ENCODE measurements at places on chromosomes 7 and 10.

- no peak for DNase-seq
Observed at GRCh38 chr7:124246262-124246863, 213.5 kb upstream of the TMEM229A start.

GRCh38 chr7:155383756-155384491, 74.0 kb upstream of the EN2 start:
- DNase-seq: no peak

DNA sequence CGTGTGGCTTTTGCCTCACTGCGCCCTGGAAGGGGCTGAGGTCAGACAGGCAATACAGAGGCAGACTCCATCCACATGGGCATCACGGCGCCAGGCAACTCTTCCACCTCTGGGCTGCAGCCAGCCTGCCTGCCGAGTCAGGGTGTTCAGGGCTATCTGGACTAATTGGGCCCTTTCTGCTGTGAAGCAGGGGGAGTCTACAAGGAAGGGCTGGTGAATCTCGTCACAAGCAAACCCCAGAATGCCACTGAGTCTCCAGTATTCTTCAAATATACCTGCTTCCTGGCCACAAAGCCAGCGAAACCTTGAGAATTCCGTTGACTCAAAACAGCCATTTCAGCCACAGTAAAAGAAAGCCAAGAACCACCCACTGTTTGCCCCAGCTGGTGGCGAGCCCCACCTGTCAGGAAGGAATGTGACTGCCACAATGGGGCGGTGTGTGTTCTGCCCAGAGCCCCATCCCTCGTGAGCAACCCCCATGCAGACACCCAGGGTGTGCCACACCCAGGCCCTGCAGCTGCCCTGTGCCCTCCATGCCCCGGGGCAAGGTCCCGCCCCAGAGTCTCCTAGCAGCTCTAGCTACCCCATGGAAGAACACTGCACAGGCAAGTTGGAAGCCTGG, 117.3 kb downstream of the FAM53B start:
- DNase-seq: no peak

DNA sequence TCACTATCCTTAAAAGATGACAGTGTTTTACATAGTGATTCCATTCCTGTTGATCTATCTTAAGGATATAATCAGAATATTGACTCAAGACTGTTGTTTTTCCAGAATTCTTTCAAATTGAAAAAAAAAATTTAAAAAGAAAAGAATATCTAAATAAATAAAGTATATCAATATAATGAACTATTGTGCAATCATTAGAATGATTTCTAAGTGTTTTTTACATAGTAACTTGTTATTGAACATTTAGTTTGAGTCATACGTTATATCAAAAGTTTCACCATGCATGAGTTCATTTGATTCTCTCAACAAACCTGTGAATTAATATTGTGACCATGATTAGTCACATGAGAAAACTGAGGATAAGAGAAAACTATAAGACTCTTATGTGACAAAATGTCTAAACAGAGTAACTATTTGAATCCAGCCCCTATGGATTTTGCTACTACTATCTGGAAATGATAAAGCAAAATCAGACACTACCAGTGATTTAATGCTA, 46.1 kb downstream of the KLF6 start:
- no peak for DNase-seq

DNA sequence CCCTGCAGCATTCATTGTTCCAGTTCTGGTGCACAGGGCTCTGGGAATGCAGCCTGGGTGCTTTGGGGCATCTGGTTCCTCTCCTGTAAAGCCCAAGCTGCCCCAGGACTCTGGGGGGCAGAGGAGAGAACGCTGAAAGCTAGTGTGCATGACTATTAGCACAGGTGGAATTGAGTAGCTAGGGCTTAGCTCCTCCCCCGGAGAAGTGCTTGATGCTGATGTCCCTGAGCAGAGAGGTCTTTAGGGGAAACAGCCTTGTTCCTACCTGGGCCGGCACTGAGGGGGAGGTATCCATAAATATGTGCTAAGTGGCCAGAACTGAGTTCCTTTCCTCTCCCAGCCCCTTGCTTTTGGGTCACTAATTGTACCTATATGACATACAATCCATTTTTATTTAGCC, 3.9 kb downstream of the ADCY1 start:
- no peak for DNase-seq

GRCh38 chr10:5618042-5618441, 48.4 kb downstream of the ASB13 start:
- no peak for DNase-seq

DNA sequence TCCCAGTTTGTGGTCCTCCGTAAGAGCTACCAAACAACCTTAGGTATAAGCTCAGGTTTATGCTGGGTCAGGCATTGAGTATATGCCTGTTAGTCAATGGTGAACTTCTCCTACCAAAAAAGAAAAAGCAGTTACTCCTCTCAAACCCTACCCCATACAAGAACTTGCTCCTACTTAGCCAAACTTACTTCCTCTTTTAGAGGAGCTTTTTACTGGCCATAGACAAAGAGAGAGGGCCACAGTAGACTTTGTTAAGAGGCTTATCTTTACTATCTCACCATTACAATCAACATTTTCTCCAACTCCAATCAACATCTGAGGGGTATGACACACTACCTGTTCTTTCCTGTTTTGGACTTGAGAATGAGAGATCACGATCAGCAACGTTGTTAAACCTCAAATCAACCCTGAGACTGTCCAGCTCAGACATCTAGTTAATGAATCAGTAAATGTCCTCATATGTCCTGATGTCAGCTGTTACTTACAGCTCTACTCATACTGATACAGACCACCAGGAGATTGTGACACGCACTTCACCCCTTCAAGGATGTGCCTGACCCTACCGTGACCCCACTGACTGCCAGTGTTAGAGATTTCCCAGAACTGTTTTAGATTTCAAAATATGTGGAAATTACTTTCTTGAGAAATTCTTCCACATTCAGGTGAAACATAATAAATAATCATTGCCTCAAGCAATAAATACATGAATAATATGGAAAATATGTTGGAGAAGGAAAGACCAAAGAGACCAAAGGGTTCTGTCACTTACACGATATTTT, 18.4 kb upstream of the CCDC71L start:
- DNase-seq: no peak

DNA sequence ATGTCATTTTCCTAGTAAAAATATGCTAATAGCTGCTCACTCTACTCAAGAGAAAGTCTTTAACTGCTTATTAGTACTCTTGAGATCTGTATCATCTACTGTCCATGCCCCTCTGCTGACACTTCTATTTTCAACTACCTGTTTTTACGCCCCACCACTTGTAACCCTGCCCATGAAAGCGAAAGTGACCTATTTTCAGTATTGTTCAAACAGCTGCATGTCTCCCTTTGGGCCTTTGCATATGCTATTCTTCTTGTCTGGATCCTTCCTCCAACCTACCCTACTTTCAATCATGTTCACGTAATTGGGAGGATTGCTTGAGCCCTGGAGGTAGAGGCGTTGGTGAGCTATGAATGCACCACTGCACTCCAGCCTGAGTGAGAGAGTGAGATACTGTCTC, 1481.3 kb downstream of the GATA3 start:
- DNase-seq: no peak

GRCh38 chr7:47885309-47885986, 62.8 kb downstream of the PKD1L1 start:
- DNase-seq: no peak

DNA sequence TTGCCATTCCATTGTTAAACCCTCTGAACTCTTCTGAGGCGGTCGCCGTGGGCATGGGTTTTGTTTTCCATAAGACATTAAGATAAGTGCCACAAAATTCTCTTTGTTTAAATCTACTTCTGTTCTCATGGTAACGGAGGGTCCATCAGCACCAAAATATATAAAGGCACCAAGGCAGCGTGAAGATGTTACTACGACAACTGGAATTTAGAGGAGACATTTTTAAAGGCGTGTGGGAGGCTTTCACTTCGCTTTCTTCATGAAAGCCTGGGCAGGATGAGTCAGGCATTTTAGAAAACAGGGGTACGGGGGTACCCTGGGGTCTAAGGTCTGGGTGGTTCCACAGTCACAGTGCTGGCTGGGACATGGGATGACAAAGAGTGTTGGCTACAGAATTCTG, 34.0 kb downstream of the SMKR1 start:
- DNase-seq: no peak

DNA sequence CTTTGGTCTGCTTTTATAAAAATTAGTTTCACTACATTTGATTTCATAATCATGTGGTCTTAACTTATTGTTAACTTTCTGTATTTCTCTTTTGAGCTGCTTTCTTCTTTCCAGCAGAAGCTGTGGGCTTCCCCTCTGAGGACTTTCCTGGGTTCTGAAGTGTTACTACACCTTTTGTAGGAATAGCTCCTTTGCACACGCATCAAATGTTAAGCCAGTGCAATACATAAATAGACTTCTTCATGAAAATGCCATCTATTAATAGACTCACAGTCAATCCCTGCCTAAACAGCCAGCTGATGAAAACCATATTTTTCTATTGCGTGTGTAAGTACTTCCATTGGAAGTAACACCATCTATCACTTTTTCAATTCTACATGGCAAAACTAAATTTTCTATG, 1.5 kb downstream of the ABCB4 start:
- DNase-seq: no peak

DNA sequence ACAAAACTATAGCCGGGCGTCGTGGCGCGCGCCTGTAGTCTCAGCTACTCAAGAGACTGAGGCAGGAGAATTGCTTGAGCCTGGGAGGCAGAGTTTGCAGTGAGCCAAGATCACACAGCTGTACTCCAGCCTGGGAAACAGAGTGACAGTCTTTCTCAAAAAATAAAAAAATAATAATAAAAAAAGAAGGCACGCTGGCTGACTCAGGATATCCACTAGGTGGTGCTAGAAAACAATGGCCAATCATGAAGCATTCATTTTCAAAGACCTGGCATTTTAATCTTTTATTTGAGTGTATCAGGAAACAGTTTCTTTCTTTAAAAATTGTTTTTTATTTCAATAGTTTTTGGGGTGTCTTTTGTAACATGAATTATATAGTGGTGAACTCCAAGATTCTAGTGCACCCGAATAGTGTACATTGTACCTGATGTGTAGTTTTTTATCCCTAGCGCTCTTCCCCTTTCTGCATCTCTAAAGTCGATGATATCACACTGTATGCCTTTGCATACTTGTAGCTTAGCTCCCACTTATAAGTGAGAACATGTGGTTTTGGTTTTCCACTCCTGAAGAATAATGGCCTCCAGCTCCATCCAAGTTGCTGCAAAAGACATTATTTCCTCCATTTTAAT, 88.6 kb downstream of the LYZL1 start:
- DNase-seq: no peak

DNA sequence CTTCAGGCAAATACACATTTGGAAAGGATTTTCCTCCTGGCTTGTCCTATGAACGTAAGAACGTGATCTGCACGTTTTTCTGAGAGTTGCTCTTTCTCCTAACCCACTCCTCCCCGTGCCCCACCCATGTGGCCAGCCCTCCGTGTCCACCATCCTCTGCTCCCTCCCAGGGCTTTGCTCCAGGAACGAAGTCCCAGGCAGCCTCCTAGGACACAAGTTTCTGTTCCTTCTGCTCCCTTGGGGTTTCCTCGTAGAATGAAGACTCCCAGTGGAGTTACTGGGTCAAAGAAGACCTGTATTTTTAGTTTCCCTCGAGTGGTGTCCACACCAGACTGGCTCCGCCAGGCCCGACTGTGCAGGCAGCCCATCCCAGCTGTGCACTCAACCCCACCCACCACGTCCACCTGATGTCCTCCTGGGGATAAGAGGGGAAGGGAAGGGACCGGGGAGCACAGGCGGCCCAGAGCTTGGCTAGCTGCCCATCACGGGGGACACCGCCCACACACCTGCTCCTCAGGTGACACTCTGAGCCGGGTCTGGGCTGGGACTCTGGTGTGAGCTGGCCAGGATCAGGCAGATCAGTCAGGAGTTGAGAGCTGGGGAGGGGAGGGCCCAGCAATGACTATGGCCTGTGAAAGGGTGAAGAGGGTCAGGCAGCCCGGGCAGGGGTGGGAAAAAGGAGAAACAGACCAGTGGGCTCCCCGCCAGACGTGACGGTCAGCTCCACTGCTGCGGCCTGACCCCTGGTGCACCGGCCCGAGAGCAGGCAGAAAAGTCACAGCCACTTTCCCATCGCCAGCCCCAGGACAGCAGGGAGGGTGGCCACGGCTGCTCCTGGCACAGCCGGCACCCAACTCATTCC, 54.3 kb upstream of the PPP2R2D start:
- DNase-seq: no peak

DNA sequence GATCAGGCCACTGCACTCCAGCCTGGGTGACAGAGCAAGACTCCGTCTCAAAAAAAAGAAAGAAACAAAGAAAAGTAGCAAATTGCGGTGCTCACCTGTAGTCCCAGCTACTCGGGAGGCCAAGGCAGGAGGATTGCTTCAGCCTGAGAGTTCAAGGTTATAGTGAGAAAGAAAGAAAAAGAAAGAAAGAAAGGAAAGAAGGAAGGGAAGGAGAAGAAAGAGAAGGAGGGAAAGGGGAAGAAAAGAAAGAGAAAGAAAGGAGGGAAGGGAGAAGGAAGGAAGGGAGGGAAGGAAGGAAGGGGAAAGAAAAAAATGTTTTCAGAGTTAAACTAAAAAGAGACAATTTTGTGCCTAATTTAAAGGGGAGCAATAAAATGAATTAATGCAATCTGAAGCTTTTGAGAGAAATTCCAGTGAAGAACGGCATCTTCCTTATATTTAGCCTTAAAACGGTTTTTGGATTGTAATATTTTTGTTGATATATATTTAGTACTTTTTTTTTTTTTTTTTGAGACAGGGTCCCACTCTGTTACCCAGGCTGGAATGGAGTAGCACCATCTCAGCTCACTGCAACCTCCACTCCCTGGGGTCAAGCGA, 47.4 kb upstream of the RSBN1L start:
- DNase-seq: no peak

DNA sequence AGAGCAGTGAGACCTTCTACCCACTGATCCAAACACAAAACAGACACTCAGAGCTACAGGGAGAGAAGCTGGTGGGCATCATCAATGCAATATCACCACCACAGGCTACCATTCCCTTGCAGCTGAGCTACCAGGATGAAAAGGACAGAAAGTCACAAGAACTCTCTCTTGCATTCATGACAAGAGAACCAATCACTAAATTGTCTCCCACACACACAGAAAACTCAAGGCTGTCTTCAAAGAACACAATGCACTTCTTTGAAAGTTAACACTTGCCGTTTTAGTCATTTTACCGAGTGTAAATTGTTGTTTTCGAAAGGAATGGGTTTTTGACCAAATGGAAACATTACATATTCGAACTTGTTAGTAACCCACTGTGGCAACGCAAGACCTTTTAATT, 626.6 kb downstream of the SORCS1 start:
- DNase-seq: no peak

DNA sequence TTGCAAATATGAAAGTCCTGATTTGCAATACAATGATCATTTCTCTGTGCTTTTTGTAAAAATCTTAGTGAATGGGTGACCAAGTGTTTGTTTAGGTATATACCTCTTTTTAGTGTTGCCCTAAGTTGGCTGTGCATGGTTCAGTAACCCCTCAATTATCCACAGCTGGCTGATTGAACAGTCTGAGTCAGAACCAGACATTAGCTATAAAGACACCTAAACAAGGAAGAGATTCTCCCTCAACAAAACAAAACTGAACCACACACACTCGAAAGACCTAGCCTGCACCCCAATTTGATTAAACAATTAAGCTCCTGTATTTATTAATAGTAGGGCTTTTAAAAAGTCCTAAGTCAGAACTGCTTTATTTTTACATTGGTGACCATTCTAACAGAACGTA, 2.8 kb downstream of the RSBN1L start:
- DNase-seq: no peak

GRCh38 chr10:77626266-77626935, 11.2 kb downstream of the KCNMA1 start:
- no peak for DNase-seq

All from AG04449 (cell line).